ENCODE measurements at places on chromosomes 2 and 18. TPM values are rescaled to one million over a fixed set of nuclear protein-coding genes. Genes with fewer than 3 reads are reported as not detected.

LYPD6 gene
- 2.1 TPM for total RNA-seq

NT5DC4 gene
- total RNA-seq = not detected

SCN7A gene
- total RNA-seq = 50.6 TPM

THUMPD2 gene
- 11.5 TPM for total RNA-seq

ANKRD30B gene
- under 0.01 TPM for total RNA-seq

IGFBP5 gene
- total RNA-seq = 260 TPM

ALS2 gene
- 28.2 TPM for total RNA-seq

CRYGB gene
- total RNA-seq = not detected

DOCK10 gene
- 15.1 TPM for total RNA-seq

TCF23 gene
- 0.52 TPM for total RNA-seq

CFAP65 gene
- not detected for total RNA-seq

CDCA7 gene
- 9.9 TPM for total RNA-seq

PROKR1 gene
- total RNA-seq = 0.52 TPM

HNMT gene
- 43.3 TPM for total RNA-seq

PLEK gene
- 9.4 TPM for total RNA-seq

RTP5 gene
- not detected for total RNA-seq

Measured in skeletal muscle tissue (tissue), 5 donors.